Foreskin keratinocyte (primary cell): ENCODE measurements at places on chromosomes 12 and 14. TPM values are rescaled to one million over a fixed set of nuclear protein-coding genes. Genes with fewer than 3 reads are reported as not detected.
A peak's percentile ranks its signal among the peaks of the same experiment; 100 is the strongest.

The CD163 gene
- total RNA-seq, result 0.04 TPM in 1 of 2 replicates, not detected in the other

The AICDA gene
- not detected in 2 replicates for total RNA-seq

The ERBB3 gene
- total RNA-seq, result 12.1 and 13.3 TPM in 2 replicates

DNA sequence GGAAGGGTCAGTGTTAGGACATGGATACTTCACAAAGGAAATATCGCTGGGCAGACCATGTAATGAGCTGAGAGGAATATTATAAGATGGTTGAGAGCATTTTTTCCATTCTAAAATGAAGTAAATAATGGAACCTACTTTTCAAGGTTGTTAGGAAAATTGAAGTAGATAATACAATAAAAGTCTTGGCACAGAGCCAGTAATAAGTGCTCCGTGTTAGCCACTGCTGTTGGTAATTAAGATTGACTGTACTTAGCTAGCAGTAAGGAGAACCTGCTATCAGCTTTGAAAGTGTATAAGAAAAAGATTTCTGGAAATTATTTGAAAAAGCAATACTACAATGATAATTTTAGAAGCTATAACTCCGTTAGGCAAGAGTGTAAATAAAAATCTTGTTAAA lies 77.6 kb downstream of the SCAF11 start:
- DNase-seq, result no peak

The TMEM233 gene
- not detected in 2 replicates for total RNA-seq

DNA sequence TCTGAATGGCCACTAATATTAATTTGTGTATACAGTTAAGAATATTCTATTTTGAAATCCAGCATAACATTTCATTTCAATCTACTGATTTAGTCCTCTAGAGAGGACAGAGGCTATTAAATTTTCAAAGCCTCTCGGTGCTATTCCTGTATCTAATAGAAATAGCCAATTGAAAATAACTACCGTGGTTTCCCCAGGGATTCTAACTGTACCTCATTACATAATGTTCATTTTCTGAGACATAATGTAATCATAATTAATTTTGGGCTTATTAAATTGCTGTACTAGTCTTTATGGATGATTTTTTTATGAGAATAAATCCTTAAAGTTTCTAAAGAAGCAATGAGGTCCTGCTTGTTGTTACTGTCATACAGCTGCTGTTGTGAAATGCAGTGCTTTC lies 38.6 kb upstream of the ACSS3 start:
- DNase-seq, result no peak

GRCh38 chr12:64627771-64628170 lies 17.5 kb downstream of the RASSF3 start:
- peak; percentile 46 for DNase-seq

DNA sequence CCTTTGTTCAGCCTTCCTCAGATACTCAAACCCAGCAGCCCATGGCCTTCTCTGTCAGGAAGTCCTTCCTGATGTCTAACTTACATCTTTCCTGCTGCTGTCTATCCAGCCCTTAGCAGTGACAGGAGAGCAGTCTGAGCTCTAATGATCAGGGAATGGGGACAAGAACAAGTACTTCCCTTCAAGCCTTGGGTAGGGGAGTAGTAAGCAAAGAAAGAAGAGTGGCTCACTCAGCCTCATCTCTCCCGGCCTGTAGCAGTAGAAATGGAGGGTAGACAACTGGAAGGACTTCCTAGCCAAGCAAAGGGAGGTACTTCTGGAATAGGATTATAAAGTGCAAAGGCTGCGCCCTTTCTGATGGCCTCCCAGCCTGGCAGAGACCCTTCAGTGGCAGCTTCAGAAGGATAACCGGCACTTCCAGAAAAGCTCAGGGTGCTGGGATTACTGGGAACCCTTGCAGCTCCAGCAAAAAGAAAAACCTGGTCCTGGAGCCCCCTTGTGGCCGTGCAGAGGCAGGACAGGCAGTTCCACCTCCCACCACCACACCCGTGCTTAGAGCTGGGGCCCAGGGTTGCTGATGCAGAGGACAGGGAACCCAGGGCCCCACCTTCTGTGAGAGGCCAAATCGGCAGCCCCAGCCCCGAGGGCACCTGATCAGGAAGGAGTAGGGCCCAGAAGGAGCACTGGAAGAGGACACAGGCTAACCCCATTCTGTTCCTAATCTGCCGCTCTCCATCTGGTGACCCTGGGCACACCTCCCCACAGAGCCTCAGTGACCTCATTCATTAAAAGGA lies 12.4 kb upstream of the SMUG1 start:
- peak; percentile 22 for DNase-seq

The BICDL1 gene
- 6.4 and 7.0 TPM in 2 replicates for total RNA-seq

GRCh38 chr12:13546231-13546630 lies 349.7 kb downstream of the EMP1 start:
- no peak for DNase-seq

GRCh38 chr14:95901054-95901453 lies 24.4 kb downstream of the TUNAR start:
- no peak for DNase-seq

- no peak for DNase-seq
Measured at GRCh38 chr12:24328261-24328660, 378.8 kb upstream of the SOX5 start.

The PLA2G1B gene
- total RNA-seq, result not detected in 2 replicates

The TMCC3 gene
- 13.3 and 17.7 TPM in 2 replicates for total RNA-seq

DNA sequence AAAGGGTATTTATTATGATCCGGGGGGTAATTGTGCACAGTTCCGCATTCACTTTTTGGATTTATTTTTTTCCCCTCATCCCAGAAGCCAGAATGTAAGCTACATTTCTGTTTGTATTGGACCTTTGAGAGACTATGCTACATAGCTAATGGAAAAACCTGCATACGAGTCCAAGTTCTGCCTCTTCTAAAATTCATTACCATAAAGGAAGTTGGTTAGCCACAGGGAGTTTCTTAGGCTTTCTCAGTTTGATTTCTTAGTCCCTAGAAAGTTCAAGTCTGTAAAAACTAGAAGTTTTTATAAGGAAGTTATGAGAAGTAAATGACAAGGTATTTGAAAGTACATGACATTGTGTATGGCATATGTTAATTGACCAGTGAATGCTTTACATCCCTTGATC lies 138.7 kb downstream of the PDE3A start:
- DNase-seq, result no peak

DNA sequence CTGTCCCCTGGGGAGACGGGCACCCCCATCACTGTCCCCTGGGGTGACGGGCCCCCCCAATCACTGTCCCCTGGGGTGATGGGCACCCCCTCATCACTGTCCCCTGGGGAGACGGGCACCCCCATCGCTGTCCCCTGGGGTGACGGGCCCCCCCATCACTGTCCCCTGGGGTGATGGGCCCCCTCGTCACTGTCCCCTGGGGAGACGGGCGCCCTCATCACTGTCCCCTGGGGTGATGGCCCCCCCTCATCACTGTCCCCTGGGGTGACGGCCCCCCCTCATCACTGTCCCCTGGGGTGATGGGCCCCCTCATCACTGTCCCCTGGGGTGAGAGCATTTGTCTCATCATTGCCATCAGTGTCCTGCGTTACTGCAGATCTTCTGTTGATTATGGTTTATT lies 38.6 kb downstream of the PACS2 start:
- DNase-seq, result no peak

The BCL11B gene
- total RNA-seq, result 15.4 and 16.3 TPM in 2 replicates

DNA sequence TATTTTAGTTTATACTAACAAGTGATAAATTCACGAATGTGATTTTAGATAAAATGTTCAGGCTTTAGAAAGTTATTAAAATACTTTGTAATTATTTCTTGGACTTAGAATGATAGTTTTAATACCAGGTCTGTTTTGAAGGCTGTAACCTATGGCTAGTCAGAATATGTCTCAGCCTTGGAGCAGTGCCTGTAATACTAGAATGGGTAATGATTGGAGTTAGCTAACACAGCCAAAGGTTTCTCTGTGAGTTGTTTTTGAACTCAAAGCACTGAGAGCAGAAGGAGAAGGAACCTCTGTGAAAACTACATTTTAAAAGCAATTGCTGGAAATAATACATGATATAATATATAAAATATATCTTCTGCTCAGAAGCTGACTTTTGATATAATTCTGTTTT lies 110.1 kb downstream of the TMEM117 start:
- no peak for DNase-seq

The TROAP gene
- total RNA-seq, result 36.3 and 46.3 TPM in 2 replicates

The GUCY2C gene
- total RNA-seq, result not detected in 2 replicates

DNA sequence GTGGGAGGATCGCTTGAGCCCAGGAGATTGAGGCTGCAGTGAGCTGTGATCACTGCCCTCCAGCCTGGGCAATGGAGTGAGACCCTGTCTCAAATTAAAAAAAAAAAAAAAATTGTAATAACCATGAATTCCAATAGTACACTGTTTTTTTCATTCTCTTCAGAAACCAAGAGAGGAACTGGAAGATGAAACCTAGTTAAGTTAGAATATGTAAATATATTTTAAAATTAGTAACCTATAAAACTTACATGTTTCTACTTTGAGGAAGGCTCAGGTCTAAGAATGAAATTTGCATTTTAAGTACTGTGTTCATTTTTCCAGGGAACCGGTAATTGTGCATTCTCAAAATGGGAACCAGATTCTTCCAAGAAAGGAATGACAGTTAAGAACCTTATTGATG lies 18.8 kb downstream of the KNTC1 start:
- DNase-seq, result no peak

The FAM181A gene
- not detected in 2 replicates for total RNA-seq

DNA sequence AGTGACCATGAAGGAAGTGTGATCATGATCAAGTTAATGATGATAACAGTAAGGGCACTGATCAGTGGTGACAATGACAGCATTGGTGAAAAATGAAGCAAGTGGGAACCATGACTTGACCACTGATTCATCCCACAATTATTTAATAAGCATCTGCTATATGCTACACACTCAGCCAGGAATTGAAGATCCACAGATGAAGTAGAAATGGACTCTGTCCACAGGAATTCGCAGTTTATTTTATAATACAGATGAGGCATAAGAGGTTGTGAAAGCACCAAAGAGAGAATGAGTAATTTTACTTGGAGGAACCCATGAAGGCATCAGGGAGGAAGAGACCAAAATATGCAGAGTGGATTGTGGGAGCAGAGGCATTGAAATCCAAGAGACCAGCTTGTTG lies 33.8 kb upstream of the SMUG1 start:
- peak; percentile 88 for DNase-seq

DNA sequence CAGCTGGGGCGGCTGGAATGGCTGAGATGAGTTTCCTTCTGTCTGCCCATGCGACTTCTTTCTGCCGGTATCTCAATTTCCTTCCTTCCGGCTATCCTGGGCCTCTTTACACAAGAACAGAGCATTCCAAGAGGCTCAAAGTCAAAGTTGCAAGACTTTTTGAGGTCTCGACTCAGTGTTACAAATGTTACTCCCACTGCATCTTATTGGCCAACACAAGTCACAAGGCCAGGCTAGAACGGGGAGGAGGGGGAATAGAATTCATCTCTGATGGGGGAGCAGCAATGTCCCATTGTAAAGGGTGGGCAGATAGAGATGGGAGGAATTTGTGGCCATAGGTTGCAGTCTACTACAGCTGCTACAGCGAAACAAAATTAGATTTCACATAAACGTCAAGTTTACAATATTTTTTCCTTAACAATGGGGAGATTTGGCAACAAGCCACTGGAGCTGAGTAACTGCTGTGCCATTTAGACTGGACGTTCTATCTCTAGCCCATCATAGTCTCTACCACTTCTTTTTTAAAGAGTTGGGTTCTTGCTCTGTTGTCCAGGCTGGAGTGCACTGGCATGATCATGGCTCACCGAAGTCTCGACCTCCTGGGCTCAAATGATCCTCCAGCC lies 9.5 kb upstream of the NYNRIN start:
- DNase-seq, result no peak

- no peak for DNase-seq
Measured at GRCh38 chr14:65241125-65241752, 138.9 kb upstream of the MAX start.

DNA sequence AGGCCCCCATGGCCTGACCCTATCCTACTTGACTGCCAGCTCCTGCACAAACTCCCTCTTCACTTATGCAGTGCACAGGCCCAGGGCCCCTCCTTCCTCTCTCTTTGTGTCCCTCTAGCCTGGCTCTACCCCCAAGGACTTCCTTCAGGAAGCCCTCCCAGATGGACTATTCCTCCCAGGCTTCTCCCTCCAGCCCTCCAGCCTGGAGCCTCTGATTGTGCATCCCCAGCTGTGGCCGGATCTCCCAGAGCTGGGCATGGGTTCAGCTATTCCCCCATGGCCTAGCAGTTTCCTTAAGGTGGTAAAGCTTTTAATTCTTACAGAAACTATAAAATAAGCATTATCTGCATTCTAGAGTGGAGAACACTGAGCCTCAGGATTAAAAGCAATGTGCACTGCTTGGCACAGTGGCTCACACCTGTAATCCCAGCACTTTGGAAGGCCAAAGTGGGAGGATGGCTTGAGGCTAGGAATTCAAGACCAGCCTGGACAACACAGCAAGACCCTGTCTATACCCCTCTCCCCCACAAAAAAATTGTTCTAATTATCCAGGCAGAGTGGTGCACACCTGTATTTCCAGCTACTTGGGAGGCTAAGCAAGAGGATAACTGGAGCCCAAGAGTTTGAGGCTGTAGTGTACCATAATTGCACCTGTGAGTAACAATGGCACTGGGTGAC lies 16.8 kb upstream of the KRT8 start:
- DNase-seq, result no peak

- DNase-seq, result no peak
Measured at GRCh38 chr14:88346048-88346639, 23.1 kb upstream of the KCNK10 start.

The AMN gene
- 0.44 and 0.63 TPM in 2 replicates for total RNA-seq

GRCh38 chr14:95353664-95354063 lies 34.0 kb upstream of the CLMN start:
- DNase-seq, result no peak

GRCh38 chr12:61956545-61956944 lies 303.7 kb upstream of the USP15 start:
- DNase-seq, result no peak

The SPTSSA gene
- total RNA-seq, result 22.3 and 24.2 TPM in 2 replicates

- peak; percentile 96 for DNase-seq
Measured at GRCh38 chr14:85172290-85172689, 357.7 kb upstream of the FLRT2 start.

The RFX4 gene
- not detected in 2 replicates for total RNA-seq

DNA sequence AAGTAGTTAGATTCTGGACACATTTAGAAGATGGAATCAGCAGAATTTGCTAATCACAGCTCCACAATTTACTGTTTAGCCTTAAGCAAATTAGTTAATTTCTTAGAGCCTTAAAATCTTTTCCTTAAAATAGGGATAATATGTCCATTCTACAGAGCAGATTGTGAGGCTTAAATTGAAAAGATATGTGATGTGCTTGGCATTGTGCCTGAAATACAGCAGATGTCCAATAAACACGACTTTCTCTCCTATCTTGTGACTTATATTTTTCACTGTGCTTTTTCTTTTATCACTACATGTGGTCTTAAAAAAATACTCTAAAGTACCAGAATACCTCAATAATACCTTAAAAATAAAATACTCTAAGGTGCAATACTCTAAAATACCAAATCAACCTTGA lies 30.6 kb downstream of the CCER1 start:
- DNase-seq, result no peak

The GARIN6 gene
- not detected in 2 replicates for total RNA-seq

DNA sequence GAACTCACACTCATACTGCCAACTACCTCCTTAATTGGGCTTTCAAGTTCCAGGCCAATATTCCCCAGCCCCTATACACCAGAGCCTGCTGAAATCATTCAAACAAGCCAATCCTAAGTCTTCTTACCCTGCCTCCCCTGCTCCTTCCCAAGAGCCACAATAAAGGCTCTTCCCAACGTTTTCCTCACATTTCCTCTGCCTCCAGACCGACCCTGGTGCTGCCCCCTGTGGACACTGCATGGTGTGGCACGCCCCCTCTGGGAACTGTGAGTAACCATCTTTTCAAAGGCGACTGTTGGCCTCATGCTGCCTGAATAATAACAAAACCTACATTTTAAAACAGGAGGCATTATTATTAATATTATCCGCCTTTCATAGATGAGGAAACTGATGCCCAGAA lies 111.6 kb upstream of the NOS1 start:
- no peak for DNase-seq

The ANO4 gene
- total RNA-seq, result 16.6 and 48.9 TPM in 2 replicates
